ENCODE measurements at places on chromosomes 13 and 19.

DNA sequence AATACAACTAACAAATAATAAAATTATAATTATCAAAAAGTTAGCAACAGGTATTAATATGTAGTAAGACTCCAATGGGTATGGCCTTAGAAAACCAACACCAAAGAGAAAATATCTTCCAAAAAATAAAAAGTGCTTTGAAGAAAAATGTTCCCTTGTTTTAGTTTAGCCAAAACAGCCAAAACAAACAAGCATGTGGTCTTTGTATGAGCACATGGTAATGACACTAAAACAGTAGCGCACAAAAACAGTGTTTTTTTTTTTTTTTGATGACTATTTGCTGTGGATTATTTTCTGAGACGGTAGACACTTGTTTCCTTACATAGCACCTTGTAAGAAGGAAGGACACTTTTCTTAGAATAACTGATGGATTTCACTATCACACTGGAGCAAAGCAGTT, 459.3 kb downstream of the ITGBL1 start:
- DNase-seq: no peak

GRCh38 chr19:35710784-35711723, 6.7 kb downstream of the ZBTB32 start:
- DNase-seq: no peak

DNA sequence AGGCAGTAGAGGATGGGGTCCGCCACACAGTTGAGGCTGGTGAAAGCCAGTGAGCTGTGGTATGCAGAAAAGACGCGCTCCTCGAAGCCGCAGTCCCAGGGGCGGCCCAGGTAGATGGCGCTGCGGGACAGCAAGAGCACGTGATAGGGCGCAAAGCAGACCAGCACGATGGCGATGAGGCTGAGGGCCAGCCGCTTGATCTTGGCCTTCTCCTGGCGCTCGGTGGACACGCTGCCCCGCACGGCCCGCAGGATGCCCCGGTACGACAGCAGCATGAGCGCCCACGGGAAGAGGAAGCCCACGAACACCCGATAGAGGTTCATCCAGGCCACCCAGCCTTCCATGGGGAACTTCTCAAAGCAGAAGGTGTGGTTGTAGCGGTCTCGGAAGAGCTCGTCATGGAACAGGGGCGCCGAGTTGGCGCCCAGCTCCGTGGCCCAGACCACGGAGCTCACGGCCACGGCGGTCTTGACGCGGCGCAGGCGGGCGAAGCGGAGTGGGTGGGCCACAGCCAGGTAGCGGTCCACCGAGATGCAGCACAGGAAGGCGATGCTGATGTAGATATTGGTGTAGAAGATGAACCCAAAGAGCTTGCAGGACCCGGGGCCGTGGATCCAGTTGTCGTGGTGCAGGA, 6.5 kb upstream of the OPA3 start:
- peak; percentile 52 for DNase-seq

GRCh38 chr19:13887517-13887916, 10.6 kb downstream of the NANOS3 start:
- DNase-seq: no peak

- no peak for DNase-seq
Measured at GRCh38 chr13:72180253-72180952, 313.4 kb upstream of the DACH1 start.

DNA sequence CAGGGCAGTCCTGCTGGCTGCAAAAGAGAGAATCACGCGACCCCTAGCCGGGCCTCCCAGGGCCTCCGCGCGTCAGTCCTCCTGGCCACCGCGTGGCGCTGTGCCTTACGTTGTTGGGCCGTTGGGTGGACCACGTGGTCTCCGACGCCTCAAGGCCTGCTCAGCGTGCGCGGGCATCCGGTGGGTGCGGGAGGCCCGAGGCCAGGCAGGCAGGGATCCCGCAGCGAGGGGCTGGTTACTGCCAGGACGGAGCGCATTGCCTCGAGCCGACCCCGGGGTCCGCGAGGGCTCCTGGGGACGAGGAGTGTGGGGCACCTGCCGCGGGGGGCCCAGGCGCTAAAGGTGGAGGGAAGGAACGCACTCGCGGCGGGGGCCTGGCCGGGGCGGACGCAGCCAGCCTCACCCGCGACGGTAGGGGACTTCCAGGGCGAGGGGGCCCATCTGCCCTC, at the start of gene TDRD12:
TSS of gene TDRD12 (plus strand) at position 157 of the 449 bp plus-strand sequence. CDS start 306 bp downstream, outside the sequence.
- DNase-seq: no peak

DNA sequence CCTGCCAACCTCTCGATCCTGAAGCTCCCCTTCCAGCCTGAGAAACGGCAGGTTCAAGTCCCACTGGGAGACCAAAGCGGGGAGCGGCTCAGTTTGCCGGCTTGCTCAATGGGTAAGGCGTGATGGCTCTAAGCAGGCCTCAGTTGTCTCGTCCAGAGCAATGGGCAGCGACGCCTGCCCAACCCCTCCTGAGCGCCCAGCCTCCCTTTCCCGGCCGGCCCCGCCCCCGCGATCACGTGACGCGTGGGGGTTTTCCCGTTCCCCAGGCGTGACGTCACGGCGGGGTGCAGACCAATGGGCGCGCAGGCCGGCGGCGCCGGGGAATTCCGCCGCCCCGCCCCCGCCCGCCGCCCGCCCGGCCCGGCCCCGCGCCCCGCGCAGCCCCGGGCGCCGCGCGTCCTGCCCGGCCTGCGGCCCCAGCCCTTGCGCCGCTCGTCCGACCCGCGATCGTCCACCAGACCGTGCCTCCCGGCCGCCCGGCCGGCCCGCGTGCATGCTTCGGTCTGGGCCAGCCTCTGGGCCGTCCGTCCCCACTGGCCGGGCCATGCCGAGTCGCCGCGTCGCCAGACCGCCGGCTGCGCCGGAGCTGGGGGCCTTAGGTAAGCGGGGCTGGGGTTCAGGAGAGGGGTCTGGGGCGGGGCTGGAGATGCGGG, at the start of gene RELB:
TSS of gene RELB (plus strand) at position 378 of the 653 bp plus-strand sequence. CDS start at position 494, 116 bp downstream.
- peak; percentile 94 for DNase-seq

DNA sequence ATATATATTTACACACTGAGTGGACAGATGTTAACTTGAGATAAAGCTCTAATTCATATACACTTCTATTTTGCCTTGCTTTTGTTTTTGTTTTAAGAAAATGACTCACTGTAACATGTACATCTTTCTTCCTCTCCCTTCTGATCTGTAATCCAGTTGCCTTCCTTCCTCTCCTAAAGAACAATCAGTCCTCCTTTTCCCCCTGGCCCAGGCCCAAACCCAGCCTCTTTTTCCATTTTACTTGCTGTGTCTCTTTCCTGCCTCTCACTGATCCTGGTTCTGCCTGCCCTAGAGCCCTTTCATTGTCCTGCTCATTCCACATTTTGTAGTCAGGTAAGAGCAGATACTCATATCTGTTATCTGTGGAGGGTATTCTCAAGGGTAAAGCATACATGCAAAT, 50.8 kb downstream of the ZAR1L start:
- DNase-seq: no peak

- DNase-seq: peak; percentile 42
Measured at GRCh38 chr19:48393559-48394330, at the start of gene GRIN2D. Gene GRIN2D (plus strand): TSS chr19:48393668. CDS start chr19:48398393, 4,725 bp downstream.

DNA sequence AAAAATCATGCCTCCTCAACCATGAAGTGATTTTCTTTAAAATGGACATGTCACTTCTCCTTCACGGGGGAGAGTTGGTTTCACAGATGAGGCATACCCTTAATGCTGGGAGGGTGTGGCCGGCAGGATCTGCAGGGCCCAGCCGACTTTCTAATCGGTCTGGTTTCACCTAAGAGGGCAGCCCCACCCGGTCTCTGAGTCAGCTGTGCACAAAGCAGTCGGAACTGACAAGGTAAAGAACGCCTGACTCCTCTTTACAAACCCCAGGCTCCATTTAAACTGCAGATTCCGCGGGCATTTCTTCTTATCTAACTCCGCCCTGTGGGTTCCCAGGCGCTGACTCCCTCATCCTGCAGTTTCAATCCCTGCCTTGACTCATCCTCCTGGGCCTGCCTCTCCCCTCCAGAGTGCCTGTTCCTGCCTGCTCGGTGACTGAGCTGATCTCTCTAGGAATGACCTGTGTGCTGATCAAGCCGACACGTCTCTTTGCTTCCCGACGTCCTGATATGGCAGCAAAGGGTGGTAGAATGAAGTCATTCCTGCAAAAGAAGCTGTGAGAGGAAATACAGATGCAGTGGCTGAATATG, 63.4 kb downstream of the EFNB2 start:
- no peak for DNase-seq

GRCh38 chr19:40305403-40305802, 20.3 kb upstream of the AKT2 start:
- peak; percentile 81 for DNase-seq

- no peak for DNase-seq
Measured at GRCh38 chr13:67117010-67117550, 113.1 kb downstream of the PCDH9 start.

DNA sequence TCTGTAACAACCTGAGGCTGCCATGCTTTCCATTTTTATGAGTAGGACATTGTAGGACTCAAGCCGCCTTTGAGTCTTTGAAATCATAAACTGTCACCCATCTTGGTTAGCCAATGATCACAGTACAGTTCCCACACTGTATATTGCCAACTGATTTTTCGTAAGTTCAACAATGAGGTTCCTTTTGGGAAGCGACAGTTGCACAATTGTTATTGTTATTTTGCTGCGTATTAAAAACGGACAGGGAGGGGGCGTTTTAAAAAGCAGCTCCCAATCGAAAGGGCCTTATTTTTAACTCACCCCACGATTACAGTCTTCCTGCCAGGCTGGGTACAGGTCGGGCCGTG, 601 bp downstream of the SLC46A3 start:
- DNase-seq: no peak

DNA sequence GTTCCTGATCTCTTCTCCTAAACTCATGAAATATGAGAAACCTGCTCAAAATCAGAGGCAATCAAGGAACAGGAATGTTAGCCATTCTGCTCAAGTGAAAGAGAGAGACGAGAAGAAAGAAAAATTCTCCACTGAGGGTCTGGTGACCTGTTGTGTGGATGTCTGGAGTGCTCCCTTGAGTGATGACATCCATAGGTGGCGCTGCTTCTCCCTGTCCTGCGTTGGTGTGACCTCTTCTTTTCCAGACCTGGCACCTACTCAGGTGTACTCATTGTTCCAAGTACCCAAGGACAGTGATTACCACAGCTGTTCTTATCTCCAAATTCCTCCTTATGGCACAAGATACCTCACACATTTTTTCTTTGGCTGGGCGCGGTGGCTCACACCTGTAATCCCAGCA, 4.0 kb downstream of the ZNF223 start:
- no peak for DNase-seq

- no peak for DNase-seq
Measured at GRCh38 chr13:48857576-48857975, 118.1 kb upstream of the FNDC3A start.

GRCh38 chr13:75326173-75327134, 155.5 kb downstream of the TBC1D4 start:
- DNase-seq: peak; percentile 65
